ENCODE measurements at places on chromosomes 3 and 15.

DNA sequence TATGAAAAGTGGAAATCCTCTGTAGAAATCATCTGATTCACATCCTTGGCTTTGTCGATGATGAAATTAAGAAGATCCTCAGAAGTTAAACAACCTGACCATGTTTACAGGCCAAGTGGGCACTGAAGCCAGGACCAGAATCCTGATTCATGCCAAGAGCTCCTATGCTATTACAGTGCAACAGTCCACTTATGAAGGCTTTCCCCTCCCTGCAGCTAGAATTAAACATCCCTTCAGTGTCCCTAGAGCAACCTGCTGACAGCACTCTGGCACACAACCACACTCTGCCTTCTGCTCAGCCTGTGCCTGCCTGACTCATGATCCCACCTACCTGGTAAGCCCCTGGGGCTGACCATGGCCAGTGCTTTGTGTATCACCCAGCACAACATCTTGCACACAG, 33.8 kb downstream of the TXNRD3 start:
- no peak for DNase-seq

DNA sequence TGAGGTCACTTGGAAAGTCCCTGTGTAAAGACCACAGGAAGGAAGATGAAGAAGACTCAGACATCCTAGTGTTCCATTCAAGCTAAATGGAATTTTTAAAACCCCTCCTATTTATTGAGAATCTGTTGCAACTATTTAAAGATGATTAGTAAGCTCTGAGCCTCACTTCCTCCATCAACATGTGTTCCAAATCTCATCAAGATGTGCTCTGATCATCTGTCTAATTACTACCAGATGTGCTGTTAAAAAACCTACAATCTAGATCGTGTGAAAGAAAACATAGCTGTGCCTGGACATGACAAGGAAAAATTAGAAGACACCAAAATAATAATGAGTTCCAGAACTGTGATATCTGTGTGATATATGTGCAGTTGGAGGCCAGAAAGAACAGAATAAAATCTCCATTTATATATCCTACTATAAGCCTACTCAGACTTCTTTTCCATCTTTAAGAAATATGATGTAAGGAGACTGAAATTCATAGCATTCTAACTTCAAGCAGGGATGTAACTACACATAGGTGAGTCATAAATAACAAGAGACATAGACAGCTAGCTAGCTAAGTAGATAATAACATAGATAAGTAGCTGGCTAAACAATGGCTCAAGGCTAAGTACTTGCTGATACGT, 7.8 kb downstream of the XPC start:
- DNase-seq: no peak

DNA sequence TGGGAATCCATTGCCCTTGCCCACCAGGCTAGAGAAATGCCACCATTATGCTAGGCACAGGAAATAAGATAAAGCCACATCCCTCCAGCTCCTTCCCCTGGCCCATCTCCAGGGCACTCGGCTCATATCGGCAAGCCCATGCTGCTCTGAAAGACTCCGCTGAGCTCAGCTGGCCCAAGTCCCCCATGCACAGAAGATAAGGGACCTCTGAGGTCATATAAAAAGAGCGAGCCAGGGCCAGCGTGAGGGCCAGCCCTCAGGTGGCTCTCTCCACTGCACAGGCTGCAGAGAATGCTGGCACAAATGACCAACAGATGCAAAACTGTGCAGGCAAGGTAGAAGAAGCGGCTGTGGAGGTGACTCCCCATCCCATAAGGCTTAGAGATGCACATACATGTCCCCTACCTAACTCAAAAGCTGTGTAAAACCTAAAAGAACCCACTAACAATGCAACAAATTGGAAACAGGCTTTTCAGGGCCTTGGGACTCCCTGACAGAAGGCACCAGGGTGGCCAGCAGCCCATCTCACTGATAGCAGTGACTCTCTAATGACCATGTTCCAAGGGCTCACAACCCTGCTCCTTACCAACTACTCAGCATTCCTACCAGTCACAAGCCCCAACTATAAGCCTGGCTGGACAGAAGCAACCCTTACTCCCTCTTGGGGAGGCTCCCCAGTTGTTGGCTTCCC, 3.0 kb downstream of the RAB6B start:
- DNase-seq: no peak

DNA sequence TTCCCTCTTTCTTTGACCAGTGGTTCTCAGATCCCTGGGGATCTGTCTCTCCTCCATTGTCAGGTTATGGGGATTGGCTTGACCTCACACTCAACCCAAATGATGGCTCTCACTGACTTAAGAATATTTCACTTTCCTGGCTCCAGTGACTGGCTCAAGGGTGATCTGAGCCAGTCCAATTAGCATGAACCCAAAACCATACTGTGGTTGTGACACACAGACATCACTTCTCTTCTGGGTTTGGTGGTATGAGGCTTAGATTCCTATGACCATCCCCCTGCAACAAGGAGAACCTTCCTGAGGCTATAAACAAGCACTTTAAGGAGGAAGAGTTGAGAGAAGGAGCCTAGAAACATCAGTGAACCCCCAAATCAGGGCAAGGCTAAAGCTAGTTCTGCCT, 85.8 kb downstream of the KCNAB1 start:
- no peak for DNase-seq

GRCh38 chr15:79190093-79190492, 92.4 kb upstream of the ANKRD34C start:
- DNase-seq: no peak

- no peak for DNase-seq
These were observed 17.0 kb downstream of the CELF6 start for GRCh38 chr15:72302955-72303354.

GRCh38 chr15:31402511-31403056, 75.9 kb downstream of the KLF13 start:
- DNase-seq: no peak

GRCh38 chr3:151159806-151160205, 43.2 kb downstream of the GPR171 start:
- no peak for DNase-seq

DNA sequence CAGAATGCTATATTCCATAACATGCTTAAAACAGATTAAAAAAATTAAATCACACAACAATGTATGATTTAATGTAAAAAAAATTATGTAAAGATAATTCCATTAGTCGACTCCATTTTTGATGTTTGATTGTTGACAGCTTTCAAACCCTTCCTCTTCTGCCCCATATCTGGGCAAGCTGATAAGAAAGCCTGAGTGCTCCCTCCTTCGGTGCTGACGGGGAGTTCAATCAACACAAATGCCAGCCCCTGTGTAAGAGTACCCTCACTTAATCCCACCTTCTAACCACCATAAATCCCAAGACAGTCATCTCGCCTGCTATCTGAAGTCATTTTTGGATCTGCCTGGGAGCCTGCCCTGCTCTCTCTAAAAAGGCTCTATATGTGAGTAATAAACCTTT, 59.8 kb upstream of the IP6K2 start:
- DNase-seq: no peak

DNA sequence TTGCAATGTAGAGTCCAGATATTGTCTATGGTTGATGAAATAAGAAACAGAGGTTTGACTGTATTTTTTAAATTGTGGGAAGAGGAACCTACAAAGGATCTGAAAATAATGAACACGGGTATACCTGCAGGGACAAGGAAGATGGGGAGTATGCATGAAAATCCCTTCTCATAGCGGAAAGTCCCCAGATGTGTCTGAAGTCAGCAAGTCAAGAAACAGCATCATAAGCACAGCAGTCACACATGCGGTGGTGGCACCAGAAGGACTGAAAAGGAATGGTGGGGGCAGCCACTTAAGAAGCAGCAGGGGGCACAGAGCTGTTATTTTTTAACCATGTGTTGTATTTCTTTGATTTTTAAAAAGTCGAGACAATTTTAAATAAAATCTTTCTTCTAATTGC, 4.7 kb downstream of the MRPS11 start:
- no peak for DNase-seq

DNA sequence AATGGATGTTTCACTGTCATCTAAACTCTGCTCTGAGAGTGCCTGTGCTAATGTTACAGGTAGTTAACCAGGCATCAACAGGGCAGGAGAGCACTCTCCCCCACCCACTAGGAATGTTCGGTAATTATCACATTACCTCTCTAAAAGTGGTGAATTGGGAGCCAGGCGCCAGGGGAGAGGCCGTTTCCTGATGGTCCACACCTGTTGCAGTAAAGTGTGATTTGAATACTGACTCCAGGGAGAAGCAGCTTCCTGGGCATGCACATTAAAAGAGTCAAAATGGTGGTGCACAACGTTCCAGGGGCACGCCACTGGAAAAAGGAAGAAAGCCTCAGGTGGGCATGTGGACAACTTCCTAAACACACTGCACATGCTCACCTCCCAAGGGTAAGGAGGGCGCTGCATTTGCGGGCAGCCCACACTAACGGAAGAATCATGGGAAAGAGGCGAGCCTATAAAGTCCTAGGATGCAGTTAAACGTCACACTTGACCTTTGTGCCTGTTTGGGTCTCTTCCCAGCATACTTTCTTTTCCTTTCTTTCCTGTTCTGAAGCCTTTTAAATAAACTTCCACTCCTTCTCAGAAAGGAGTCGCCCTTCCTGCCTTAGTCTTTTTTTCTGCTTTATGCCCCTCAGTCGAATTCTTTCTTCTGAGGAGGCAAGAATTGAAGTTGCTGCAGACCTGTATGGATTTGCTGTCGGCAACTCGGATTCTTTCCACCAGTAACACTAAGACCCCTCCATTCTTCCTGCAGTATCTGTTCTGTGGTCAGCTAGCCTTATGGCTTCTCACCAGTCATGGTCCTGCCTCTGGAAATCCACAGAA, 28.9 kb upstream of the GPD1L start:
- no peak for DNase-seq

DNA sequence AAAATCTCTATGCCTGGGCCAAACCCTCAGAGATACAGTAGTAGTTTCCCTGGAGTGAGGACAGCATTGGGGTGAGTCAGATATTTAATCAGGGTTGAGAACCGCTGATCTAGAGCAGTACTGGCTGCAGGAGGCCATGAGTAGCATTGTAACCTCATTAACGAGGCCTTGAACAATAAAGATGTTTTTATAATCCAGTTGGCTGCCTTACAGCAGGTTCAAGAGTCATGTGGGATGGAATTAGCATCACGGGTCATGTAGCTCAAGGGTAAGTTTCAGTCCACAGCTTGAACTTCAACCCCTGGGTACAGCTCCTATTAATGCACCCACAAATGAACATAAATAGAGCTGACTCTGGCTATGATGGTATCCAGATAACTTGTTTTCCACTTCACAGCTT, 5.1 kb downstream of the HPS3 start:
- no peak for DNase-seq

DNA sequence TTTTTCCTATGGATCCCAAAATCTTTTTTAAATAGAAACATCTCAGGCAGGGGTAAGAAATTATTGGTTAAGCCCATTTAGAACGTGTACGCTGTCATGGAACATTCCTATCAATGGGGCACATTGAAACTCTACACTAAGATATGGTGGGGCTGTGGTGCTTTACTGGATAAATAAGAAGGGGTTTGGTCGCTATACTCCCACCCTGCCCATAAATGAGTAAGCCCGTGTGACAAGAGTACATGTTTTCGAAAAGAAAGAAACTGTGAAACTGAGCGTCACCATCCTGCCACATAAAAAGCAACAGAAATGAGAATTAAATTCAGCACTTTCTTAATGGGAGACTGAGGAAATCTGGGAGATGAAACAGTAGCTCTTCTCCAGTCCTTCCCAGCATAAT, 929.7 kb upstream of the CFAP20DC start:
- no peak for DNase-seq

GRCh38 chr3:67559029-67559605, 95.3 kb downstream of the SUCLG2 start:
- no peak for DNase-seq

DNA sequence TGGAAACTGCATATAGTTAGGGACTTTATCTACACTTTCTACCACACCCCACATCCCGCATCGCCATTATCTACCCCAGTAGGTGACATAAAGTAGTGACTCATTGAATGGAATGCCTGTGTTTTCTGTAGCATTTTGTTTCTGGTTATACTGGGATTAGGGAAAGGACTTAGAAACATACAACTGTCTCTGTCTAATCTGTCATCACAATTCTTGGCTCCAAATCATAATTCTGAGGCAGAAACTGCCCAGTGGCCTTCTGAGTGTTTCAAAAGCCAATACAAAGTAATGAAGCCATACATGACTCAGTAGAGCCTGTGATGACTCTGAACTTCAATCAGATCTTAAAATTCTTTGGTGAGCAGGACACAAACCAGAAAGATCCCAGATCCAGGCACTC, 115.7 kb upstream of the CHRM5 start:
- DNase-seq: no peak

- DNase-seq: peak; percentile 2
These were observed 794.8 kb downstream of the MCTP2 start for GRCh38 chr15:95025924-95026728.

DNA sequence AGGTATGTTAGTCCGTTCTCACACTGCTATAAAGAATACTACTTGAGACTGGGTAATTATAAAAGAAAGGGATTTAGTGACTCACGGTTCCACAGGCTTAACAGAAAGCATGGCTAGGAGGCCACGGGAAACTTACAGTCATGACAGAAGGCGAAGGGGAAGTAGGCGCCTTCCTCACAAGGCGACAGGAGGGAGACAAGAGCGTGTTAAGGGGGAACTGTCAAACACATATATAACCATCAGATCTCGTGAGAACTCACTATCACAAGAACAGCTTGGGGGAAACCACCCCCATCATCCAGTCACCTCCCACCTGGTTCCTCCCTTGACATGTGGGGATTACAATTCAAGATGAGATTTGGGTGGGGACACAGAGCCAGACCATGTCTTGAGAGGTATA, 30.4 kb downstream of the SPRED1 start:
- DNase-seq: no peak

DNA sequence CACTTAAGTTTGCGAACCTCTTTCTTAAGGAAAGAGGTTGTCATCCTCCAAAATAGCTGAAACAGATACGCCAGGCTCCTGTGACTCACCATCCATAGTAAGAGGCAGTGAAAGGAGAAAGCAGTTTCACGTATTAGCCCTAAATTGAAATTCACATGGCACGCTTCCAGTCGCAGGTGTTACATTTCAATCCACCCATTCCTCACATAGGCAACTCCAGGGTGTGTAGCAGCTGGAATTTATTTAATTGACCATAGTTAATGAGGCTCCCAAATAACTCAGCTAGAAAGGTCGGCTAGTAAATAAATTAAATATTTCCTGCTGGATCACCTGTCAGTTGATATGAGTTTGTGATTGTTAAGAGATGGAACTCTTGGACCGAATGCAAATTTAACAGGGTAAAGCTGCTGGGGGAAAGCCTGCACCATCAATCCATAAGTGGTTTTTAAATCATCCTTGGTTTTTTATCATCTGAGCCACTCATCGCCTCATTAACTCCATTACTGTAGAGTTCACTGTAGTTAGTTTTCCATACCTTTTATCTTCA, 19.6 kb downstream of the NSUN3 start:
- no peak for DNase-seq

- DNase-seq: no peak
These were observed 14.9 kb downstream of the MUC4 start for GRCh38 chr3:195796795-195797194.

DNA sequence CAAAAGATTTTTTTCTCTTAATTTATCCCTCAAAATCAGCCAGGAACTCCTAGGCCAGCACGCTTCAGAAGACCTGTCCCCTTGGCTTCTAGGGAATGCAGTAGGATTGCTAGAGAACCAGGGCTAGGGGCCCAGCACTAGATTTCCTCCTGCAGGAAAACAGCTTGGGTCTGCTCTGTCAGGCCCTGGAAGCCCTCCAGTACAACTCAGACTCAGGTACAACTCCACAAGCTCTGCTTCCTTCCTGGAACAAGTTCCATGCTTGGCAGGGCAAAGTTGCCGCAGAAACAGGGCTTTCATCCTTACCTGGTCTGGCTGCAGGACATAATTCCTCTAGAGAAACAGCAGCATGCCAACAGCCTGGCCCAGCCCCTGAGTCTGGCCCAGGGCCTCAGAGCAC, 96.1 kb upstream of the CTNNB1 start:
- DNase-seq: no peak

- DNase-seq: no peak
These were observed 955.0 kb upstream of the ALCAM start for GRCh38 chr3:104411757-104412156.
